ELF-1 (cell line): ENCODE measurements at places on chromosomes 12 and 14.

GRCh38 chr12:25950329-25951115, 8.0 kb upstream of the RASSF8 start:
- DNase-seq: no peak

DNA sequence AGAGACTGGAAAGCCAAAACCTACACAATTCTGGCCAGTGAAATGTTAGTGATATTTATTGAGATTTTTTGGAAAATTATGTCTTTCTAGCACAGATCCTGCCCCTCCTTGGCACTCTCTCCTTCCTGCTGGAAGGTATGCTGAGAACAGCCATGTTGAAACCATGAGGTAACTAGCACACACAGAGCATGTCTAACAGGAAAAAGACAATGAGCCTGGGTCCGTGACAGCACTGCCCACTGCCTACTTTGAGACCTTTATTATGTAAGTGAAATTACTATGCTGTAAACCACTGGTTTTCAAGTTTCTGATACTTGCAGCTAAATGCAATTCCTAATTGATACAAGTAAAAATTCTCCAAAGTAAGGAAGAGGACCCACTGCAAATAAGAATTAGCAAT, 81.6 kb upstream of the SINHCAF start:
- DNase-seq: no peak

DNA sequence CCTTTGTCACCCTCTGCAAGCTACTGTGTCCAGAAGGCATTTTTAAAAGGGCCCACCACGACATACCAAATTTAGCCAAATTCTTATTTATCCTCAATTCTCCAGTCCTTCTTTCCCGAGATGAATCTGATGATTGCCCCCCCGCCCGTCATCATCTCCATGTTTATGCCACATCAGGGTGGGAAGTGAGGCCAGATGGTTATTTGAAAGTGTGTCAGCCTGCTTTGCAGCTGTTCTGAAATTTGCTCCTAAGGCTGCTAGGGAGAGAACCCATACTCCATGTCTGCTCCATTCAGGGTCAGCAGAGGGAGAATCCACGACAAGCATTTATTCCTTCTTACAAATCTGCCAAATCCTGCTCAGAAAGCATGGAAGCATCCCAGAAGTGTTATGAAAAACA, 337.8 kb downstream of the ADAMTS20 start:
- DNase-seq: no peak

- no peak for DNase-seq
These were observed 244.8 kb downstream of the IPO8 start for GRCh38 chr12:30450872-30451271.

- no peak for DNase-seq
These were observed 46.7 kb upstream of the EVL start for GRCh38 chr14:100018482-100018881.
